ENCODE measurements at places on chromosomes 1 and 21.
A peak's percentile ranks its signal among the peaks of the same experiment; 100 is the strongest.

GRCh38 chr1:18901147-18901951 is 1.0 kb downstream of the ALDH4A1 start:
- DNase-seq, result no peak

GRCh38 chr1:4253935-4254334 is 353.9 kb upstream of the C1orf174 start:
- no peak for DNase-seq

DNA sequence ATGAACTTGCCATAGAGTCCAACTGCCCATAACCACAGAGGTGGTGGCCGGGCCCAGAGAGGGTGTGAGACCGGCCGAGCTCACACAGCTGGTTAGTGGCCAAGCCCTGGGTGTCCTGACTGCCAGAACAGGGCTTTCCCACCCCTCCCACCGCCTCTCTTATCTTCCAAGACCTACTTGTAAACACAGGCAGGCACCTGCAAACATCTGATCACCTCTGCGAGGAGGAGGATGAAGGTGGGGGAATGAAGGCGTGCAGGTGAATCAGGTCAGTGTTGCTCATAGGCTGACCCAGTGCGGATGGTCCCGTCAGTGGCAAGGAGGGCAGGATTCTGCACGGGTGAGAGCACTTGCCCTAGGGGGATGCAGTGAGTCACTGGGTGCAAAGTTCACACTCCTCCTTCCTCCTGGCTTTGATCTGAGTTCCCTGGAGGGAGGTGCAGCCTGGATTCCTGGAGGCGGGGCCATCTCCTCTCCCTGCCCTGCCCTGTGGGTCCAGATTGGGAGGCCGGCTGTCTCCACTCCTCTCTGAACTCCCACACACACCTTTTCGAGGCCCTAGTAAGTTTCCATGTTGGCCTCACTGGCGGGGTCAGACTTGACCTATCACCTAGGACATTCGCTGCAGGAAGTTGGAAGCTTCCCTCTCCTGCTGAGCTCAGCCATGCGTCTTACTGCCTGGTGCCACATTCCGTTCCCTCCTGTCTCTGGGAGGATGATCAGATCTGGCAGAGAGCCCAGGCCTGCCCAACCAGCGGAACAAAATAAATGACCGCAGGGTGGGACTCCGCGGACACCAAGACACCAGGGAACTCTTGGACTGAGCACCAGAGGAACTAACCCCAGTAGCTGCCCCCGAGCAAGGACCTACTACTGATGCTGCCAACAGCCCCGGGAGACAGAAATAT is 7.3 kb downstream of the UQCRHL start:
- peak; percentile 91 for DNase-seq

GRCh38 chr1:114114185-114115094 is 39.2 kb downstream of the SYT6 start:
- no peak for DNase-seq

GRCh38 chr1:233879841-233880240 is 24.6 kb upstream of the SLC35F3 start:
- no peak for DNase-seq

GRCh38 chr1:218078916-218079315 is 206.2 kb upstream of the RRP15 start:
- DNase-seq, result no peak

GRCh38 chr1:110239441-110240430 is 29.6 kb downstream of the KCNC4 start:
- DNase-seq, result no peak

GRCh38 chr1:200351826-200352549 is 57.8 kb downstream of the ZNF281 start:
- no peak for DNase-seq

GRCh38 chr1:212754193-212754592 is 37.4 kb downstream of the NSL1 start:
- no peak for DNase-seq

GRCh38 chr1:230504310-230504709 is 78.2 kb upstream of the PGBD5 start:
- no peak for DNase-seq

Measured in epithelial cell of proximal tubule (primary cell).